Stimulated activated CD4-positive, alpha-beta T cell treated with anti-CD3 and anti-CD28 coated beads, Interleukin-1b, Interleukin-23, amount 100 ng/mL, for 1 hour (primary cell): ENCODE measurements at places on chromosomes 5 and 9.
A peak's percentile ranks its signal among the peaks of the same experiment; 100 is the strongest.

DNA sequence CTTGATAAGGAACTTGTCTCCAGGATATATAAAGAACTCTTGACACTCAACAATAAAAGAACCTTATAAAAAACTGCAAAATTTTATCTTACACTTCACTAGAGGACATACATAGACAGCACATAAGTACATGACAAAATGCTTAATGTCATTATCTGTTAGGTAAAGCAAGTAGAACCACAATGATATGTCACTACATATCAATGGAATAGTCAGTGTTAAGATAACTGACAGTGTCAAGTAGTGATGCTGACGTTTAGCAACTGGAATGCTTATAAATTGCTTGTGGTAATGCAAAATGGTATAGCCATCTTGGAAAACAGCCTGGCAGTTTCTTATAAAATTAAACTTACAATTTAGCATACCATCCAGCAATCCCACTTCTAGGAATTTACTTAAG lies 314.1 kb downstream of the KDM4C start:
- DNase-seq = no peak

DNA sequence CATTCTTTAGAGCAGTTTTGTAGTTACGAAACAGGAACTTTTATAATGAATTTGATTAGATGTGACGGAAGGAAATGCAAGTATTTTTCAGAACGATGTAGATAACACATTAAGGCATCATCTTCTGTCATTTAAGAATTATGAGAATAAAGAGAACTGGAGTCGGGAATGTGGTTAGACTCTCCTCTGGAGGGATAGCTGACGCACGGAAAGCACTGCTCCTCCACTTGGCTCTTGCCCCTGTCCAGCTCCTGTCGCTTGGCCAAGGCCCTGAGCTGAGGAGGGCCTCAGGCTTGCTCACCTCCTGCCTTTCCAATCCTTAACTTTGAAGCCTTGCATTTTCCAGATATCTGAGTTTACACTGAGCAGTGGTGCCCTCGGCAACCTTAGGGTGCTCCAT lies 60.5 kb downstream of the MAP1B start:
- no peak for DNase-seq

GRCh38 chr5:132774896-132775295 lies 2.1 kb downstream of the SEPTIN8 start:
- DNase-seq = no peak

GRCh38 chr9:120869726-120870125 lies 7.3 kb downstream of the PHF19 start:
- no peak for DNase-seq

- no peak for DNase-seq
These were observed 522.6 kb upstream of the COX7C start for GRCh38 chr5:86095092-86095491.

DNA sequence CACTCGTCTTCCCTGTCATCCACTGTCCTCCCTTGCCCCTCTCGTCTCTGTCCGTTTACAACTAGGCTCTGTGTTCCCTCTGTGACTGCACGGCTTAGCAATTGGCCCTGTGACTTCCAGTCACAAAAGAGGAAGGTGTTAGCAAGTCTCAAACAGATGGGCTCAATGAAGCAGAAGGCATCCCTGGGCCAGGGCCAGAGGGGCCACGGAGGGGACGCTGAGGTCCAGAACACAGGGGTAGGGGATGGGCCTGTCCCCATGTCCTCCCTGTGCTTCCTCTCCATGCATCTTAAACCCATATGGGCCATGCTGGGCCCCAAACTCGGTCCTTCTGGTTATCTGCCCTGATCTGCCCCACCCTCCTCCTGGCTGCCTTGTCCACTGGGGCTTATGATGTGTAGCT lies at the start of gene CD72:
Gene CD72 (minus strand): TSS at position 89 of the 403 bp plus-strand sequence. CDS start 110 bp downstream, outside the sequence.
- DNase-seq = no peak

- DNase-seq = no peak
These were observed 859 bp downstream of the CSNK1G3 start for GRCh38 chr5:123512611-123513461.

DNA sequence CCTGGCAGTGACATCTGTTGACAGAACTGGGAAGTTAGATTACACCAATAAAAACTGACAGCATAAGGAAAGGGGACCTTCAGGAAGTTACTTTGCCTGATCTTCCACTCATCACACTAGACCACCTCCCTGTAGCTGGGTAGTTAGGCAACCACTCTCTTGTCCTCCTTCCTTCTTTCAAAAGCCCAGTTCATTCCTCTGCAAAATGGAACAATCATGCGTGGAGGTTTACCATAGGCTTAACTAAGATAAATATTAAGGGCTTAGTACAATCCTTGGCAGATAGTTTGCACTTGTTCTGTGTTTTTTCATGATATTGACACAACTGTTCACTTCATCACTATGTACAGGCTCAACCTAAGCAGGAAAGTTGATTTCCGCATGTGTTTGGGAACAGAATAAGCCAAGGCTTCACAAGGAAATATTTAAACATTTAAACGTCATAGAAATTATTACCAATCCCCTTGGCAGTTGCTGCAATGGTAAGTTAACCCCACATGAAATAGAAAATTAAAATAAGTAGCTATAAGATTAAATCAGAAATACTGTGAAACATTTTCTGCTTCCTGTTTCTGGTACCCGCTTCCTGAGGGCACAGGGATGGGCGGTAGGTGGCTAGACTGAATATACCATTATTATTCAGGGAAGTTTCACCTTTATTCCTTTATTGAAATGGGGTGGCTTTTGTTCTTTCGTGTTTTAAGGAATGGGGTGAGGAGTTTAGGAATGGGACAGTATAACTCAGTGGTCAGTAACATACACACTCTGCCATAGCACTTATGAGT lies 9.9 kb upstream of the PTGER4 start:
- no peak for DNase-seq

GRCh38 chr5:151612689-151613427 lies 21.7 kb upstream of the FAT2 start:
- DNase-seq = peak; percentile 12

- no peak for DNase-seq
These were observed 69.4 kb downstream of the PSMB7 start for GRCh38 chr9:124345751-124346281.
